ENCODE measurements at places on chromosomes 4 and X. TPM values are rescaled to one million over a fixed set of nuclear protein-coding genes. Genes with fewer than 3 reads are reported as not detected.

The CXCL6 gene
- total RNA-seq, result 8.0 TPM

The HTN3 gene
- total RNA-seq, result not detected

The HTT gene
- total RNA-seq, result 65.4 TPM

The RGS12 gene
- total RNA-seq, result 16.4 TPM

DNA sequence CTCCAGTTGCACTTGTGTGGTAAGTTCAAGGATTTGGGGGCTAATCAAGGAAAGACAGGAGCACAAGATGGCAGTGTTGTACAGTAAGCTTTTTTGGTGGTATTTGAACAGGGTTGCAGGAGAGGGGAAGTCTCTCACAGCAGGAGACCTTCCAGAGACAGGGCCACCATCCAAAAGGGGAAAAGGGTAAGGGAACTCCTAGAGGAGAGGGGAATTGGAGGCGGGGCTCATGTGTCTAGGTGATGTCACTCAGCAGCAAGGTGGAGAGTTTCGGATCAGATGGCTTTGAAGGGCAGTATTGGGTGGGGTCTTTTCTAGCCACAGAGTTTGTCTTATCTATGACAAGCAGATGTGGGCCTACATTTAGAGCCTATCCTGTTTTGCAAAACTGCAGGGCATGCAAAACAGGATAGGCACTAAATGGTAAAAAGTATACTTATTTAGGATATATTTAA lies 13.4 kb upstream of the RNF175 start:
- H3K4me3 ChIP-seq, result no peak overlapping the region
- H3K36me3 ChIP-seq, result no peaks in the 10 kb centered on the region
- no peaks in the 10 kb centered on the region for H3K27me3 ChIP-seq
- no peak for DNase-seq
- H3K4me1 ChIP-seq, result no peaks in the 10 kb centered on the region
- H3K27ac ChIP-seq, result no peak overlapping the region

DNA sequence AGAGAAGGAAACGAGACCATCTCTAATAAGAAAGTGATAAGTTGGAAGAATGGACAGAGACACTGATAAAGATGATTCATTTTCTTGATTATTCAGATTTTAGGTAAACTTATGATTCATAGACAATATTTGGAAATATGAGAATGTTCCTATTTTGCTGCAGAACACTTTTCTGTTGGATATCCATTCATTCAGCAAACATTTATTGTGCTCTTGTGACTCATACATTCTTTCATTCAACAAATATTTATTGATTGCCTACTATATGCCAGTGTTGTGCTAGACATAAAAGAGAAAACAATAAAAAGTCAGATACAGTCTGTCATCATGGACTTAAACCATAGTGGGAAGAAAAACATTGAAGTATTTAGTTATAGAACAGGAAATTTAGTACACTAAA lies 1232.0 kb downstream of the STIM2 start:
- no peaks in the 10 kb centered on the region for H3K27me3 ChIP-seq
- no peak overlapping the region for H3K27ac ChIP-seq
- no peaks in the 10 kb centered on the region for H3K36me3 ChIP-seq

DNA sequence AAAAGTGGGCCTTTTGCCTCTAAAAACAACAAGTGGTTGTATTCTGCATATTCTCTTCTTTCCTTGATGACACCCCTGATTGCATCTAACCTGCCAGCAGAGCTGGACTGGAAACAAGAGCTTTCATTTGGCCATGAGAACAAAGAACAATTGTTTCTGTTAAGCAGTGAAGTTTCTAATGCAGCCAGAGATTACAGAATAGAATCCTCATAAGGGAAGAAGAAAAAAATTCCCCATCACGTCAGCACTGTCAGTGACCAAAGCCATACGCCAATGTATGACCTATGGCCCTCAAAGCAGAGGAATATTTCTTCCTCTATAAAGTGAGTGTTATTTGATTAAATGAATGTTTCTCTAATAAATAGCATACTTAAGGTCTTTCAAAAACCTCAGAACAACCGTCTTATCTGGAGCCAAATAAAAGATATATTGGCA lies 529.1 kb upstream of the INTU start:
- H3K36me3 ChIP-seq, result no peaks in the 10 kb centered on the region
- no peak for DNase-seq
- H3K27ac ChIP-seq, result no peak overlapping the region
- no peak overlapping the region for H3K4me3 ChIP-seq
- H3K27me3 ChIP-seq, result no peaks in the 10 kb centered on the region

- no peak for DNase-seq
- no peak overlapping the region for H3K4me3 ChIP-seq
- no peak overlapping the region for H3K27ac ChIP-seq
- no peaks in the 10 kb centered on the region for H3K27me3 ChIP-seq
- H3K4me1 ChIP-seq, result no peaks in the 10 kb centered on the region
- H3K36me3 ChIP-seq, result peaks cover 3% of the 10 kb centered on the region
Observed at GRCh38 chrX:143623657-143624056, 12.2 kb downstream of the SLITRK4 start.

DNA sequence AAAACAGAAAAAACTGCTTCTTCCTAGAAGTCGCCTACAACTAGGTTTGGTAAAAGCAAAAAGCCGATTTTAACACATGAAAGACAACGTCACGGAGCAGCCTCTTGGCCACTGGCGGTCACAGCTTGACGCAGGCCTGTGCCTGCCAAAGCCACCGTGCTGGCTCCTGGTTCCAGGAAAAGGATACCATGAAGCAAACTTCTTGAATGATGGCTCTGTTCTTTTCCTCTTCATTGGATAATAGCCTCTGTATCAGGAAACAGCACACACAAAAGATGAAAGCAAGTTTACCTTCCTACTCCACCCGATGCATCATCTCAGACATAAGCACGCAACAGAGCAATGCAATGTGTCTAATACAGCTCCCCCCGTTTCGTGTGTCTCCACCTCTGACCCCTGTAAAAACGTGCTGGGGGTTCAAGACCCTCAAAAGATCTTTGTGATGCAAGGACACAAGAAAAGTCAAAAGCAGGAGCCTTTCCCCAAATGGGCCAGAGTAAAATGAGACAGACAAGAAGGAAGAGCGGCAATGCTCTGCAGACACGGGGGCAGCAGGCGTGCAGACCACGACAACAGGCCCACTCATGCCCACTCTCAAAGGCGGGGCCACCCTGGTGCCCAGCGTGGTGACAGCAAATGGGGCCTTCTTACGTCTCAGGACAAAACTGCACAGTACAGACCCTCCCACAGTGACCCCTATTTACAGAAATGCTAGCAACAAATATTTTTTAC lies 19.4 kb downstream of the GAK start:
- no peak overlapping the region for H3K27ac ChIP-seq
- H3K4me3 ChIP-seq, result no peak overlapping the region
- no peaks in the 10 kb centered on the region for H3K27me3 ChIP-seq
- no peak for DNase-seq
- no peaks in the 10 kb centered on the region for H3K4me1 ChIP-seq
- H3K36me3 ChIP-seq, result peaks cover 8% of the 10 kb centered on the region

GRCh38 chr4:7261087-7261486 lies 68.7 kb downstream of the SORCS2 start:
- H3K4me3 ChIP-seq, result no peak overlapping the region
- no peak for DNase-seq
- H3K27me3 ChIP-seq, result no peaks in the 10 kb centered on the region
- H3K36me3 ChIP-seq, result no peaks in the 10 kb centered on the region
- no peaks in the 10 kb centered on the region for H3K4me1 ChIP-seq
- no peak overlapping the region for H3K27ac ChIP-seq
